ENCODE measurements at places on chromosomes 11 and 22.

DNA sequence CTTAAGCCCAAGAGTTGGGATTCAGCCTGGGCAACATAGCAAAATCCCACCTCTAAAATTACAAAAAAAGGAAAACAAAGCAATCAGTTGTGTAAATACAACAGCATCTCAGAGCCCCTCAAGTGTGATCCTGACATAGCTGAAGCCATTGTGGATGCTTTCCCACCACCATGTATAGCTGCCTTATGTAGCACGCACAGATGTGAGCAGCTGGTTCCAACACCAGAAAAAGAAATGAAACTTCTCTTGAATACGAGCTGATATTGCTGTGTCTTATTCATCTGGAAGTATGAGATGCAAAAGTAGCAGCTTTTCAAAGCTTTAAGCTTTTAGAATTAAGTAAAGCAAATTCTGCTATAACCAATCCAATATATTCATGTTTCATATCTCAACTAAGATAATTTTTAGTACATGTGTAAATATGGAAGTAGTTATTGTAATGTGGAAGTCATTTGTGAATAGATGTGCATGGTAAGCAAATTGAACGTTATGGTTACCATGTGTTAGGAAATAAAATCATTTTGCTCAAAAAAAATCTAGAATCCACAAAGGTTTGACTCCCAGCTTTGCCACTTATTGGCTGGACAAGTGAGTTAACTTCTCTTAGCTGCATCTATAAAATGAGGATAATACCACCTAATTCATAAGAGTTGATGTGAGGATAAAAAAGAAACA is 63.2 kb downstream of the SGSM3 start:
- no peak for DNase-seq

DNA sequence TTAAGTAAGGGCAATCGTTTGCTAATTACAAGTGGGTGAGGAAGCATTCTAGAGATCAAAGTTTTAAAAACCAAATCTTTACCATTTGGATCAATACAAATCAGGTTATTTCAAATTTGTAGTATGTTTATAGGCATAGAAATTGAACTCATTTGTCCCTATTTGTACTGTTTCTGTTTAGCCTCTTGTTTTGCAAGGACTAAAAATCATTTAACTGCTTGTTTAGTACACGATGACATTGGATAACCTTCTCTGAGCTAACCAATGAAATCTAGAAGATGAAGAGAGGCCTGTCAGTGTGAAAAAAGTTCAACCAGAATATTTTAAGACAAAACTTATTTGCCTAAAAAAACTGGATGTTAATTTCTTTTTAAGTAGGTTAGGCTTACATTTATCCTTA is 40.0 kb downstream of the ZC3H12C start:
- DNase-seq = no peak

DNA sequence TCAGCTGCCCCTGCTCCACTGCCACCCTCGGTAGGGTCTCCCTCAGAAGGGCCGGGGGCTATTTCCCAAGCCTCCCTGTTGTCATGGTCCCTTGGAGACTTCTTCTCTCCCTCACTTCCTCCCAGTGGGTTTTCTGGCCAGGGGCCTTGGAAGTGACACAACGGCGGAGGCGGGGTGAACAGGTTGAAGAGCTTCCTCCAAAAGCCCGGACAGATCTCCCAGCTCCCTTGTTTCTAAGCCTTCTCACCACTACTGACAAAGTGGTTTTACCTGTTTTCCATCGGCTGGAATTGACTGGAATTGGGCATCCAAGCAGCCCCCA is 14.5 kb downstream of the MYH9 start:
- no peak for DNase-seq

- DNase-seq = no peak
Measured at GRCh38 chr11:128572965-128573364, 14.4 kb downstream of the ETS1 start.

GRCh38 chr11:6626971-6627761 is 7.9 kb upstream of the TPP1 start:
- no peak for DNase-seq

DNA sequence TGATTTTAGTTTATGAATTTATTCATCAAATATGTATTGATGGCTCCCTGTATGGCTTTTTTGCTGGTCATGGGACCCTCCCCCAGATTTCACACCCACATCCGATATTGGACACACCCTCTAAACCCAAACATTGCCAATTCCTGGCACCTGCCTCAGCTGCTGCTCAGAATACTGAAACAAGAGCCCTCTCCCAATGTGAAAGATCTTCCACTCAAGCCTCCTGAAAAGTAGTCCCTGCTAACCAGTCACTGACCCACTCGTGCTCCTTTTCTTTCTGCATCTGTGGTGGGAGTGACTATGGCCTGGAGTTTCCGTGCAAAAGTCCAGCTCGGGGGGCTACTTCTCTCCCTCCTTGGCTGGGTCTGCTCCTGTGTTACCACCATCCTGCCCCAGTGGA is at the start of gene CLDN25:
Gene CLDN25 (plus strand): TSS at position 301 of the 400 bp plus-strand sequence. CDS start 0 bp downstream, at position 301.
- DNase-seq = no peak

- DNase-seq = peak; percentile 79
Measured at GRCh38 chr11:77147668-77148321, 19.7 kb downstream of the MYO7A start.

- DNase-seq = no peak
Measured at GRCh38 chr11:1706634-1707400, 9.8 kb downstream of the KRTAP5-6 start.

- peak; percentile 42 for DNase-seq
Measured at GRCh38 chr11:133937015-133937414, 19.8 kb downstream of the IGSF9B start.

GRCh38 chr11:111672949-111673348 is 70.7 kb downstream of the SIK2 start:
- DNase-seq = no peak

DNA sequence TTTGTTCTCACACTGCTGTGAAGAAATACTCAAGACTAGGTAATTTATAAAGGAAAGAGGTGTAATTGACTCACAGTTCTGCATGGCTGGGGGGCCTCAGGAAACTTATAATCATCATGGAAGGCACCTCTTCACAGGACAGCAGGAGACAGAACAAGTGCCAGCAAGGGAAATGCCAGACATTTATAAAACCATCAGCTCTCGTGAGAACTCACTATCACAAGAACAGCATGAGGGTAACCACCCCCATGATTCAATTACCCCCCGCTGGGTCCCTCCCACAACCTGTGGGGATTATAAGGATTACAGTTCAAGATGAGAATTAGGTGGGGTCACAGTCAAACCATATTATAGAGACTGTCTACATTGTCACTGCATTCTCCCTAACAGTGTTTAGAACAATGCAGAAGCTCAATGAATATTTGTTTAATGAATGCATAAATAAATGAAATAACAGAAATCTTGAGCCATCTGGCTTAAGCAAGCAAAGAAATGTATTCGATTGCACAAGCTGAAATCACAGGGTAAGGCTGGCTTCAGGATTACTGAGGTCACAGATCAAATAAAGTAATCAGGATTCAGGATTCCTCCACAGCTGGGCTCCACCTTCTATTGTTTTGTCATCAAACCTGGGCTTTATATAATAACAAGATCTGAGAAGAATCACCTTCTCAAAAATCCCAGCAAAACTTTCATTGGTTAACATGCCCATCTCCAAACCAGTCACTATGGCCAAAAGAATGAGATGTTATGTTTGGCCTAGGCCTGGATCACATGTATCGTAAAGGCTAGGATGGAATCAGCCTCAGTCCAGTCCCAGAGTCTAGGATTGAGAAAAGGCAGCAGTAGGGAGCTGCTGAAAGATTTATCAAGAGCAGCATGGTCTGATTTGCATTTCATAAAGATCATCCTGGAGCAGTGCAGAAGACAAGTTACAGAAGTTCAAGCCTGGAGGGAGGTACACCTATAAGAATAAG is 137.8 kb upstream of the UBASH3B start:
- no peak for DNase-seq

GRCh38 chr11:61680622-61681221 is 531 bp downstream of the DAGLA start:
- no peak for DNase-seq

- no peak for DNase-seq
Measured at GRCh38 chr11:46886211-46886610, 32.1 kb downstream of the LRP4 start.

GRCh38 chr11:64529559-64530520 is 61.2 kb upstream of the SLC22A12 start:
- DNase-seq = no peak

GRCh38 chr11:126523441-126524205 is 168.1 kb downstream of the ST3GAL4 start:
- no peak for DNase-seq

DNA sequence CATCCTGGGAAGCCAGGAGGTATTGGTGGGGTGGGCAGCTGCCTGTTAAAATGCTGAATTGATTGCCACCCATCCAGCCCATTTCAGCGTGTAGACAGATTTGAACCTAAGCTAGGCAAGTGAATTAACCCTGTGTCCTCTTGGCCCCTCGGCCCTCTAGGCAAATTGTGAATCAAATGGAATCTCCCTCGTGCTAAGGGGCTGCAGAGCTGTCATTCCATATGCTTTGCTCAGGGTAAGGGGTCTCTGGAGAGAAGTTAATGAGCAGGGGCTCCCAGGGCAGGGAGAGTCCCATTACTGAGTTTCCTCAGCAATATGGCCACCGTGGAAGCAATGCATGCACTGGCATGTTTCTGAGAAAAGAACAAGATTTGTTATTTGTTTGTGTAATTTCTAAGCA is 117.7 kb upstream of the RCN1 start:
- DNase-seq = peak; percentile 41

- DNase-seq = no peak
Measured at GRCh38 chr11:134652586-134653255, 240.7 kb upstream of the B3GAT1 start.

DNA sequence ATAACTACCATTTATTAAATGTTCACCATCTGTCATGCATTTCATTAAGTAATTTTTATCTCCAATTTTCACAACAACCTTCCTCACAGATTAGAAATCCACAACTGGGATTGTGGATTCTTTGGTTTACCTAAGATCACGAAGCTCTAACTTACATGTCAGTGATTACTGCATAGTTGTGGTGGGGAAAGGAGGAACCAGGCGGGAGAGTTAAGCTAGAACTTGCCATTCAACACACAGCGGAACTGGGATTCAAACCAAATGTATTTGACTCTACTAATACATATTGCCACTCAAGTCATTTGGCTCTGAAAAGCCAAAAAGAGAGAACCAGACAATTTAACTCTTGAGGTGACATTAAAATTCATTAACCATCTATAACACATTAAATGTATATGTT is 10.4 kb upstream of the LAYN start:
- no peak for DNase-seq

DNA sequence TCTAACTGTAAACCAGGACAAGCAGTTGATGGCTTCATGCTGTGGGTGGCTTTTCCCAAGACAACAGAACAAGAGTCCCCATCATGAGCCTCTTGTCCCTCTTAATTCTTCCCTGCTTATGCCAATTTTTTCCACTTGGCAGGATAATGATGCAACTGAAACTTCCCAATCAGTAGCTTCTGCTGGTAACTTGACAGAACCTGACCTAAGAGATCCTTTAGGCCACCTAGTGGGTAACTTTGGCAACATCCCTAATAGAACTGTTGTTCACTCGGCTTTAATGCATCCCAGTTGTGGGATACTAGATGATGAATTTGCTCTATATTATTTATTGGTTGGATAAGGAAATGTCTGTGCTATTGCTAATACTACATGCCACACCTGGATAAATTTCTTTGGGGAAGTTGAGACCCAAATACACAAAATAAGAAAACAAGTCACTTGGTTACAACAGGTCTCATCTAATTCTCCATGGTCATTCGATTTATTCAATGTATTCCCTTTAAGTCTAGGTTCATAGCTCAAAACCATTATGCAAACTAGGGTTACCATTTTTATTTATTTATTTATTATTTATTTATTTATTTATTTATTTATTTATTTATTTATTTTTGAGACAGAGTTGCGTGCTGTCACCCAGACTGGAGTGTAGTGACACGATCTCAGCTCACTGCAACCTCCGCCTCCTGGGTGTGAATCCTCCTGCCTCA is 41.4 kb upstream of the NFAM1 start:
- DNase-seq = peak; percentile 64

DNA sequence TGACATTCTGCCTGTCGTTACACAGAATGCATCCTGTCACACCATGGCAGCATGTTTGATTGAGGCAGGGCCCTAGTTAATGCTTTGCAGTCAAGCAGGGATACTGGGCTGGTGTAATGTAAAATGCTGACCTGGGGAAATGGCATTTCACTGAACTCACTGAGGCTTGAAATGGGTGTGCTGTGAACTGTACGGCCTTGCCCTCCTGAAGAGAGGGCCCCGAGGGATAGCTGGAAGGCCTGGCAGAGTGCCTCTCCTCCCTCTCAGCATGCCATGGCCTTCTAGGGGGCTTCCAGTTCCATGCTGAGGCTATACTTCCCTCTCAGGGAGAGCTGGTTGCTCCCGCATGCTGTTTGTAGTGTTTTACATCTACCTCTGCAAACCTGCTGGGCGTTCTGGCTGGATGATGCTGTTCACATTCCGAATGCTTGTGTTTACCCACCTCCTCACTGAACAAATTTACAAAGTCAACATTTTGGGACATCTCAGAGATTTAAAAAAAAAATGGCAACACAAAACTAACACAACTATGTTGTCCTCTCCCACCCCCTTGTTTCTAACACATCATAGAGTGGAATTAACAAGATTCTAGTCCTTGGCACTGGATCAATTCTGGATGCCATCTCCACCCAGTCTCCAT is 416.7 kb upstream of the CADM1 start:
- DNase-seq = peak; percentile 46

DNA sequence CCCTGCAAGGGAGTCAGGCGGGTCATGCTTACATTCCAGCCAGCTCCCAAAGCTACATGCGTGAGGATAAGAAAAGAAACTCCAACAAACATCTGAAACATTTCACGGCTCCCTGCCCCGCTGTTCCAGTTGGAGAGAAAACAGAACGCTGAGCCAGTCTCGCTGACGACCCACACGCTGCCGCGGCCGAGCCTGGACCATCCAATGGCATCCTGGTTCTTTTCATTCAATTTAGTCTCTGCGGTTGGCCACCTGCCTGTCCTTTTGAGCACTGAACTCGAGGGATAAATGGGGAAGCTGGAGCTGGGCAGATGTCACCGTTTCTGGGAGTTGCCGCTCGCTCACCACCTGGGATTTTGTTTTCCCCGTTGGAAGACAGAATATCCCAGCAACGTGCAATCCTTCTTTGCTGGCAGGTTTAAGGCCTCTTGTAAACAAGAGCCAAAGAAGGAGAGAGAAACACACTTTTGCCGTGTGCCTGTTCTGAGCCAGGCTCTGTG is 45.3 kb upstream of the SHISAL1 start:
- DNase-seq = peak; percentile 63

GRCh38 chr22:31647066-31647465 is 14.9 kb downstream of the PISD start:
- no peak for DNase-seq

- DNase-seq = no peak
Measured at GRCh38 chr11:45303316-45303715, 17.2 kb upstream of the SYT13 start.

DNA sequence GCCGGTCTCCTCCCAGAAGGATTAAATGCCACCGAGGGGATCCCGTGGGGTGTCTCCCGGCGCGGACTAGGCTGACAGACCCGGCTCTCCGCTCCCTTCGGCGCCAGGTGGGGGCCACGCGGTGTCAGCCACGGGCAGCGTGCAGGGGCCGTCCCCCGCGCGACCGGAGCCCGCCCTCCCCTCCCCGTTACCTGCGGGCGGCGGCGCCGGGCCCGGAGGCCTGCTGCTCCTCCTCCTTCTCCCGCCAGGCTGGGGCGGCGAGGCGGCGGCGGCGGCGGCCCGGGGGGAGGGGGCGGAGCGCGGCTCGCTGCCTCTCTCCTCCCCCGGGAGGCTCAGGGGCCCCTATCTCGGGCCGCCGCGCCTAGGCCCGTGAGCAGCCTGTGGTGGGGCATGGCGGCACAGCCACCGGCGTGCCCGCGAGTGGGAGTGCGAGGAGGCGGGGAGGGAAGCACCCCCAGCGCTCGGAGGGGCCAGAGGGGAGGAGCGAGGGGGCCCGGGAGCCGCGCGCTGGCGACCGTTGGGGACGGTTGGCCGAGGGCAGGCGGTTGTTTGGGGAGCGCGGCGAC is 450 bp downstream of the ZBTB44 start:
- DNase-seq = no peak

Measured in retina (tissue), 1 donor.